ENCODE measurements at places on chromosomes 2 and 18.

GRCh38 chr2:145563741-145564615, 1044.1 kb upstream of the ZEB2 start:
- DNase-seq: peak; percentile 68

GRCh38 chr2:119247844-119248271, 24.2 kb downstream of the STEAP3 start:
- no peak for DNase-seq

DNA sequence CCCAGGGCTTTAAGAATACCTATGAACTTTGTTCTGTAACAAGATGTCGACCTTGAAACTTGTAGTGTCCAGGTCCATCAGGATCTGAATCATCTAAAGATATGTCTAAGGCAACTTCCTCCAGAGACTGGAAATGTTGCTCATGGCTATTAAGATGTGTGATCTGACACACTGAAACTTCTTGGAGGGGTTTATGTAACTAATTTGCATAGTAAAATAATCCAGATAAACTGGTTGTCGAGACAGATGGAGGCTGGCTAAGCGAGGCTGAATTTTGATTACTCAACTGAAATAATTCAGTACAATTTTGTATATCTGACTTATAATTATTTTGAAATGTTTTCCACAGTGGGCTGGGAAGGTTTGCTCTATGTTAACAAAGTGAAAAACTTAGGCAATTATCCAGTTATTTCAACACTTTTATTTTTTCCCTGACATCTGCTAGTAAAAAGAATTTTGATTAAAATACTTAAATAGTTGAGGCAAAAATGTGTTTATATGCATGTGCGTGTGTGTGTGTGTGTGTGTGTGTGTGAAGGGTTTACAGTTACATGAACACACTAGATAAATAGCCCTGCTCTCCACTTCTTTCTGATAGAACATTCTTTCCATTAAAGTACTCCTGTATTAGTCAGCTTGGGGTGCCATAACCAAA, 11.4 kb upstream of the MAP3K20 start:
- no peak for DNase-seq

- no peak for DNase-seq
These were observed 40.9 kb upstream of the STPG4 start for GRCh38 chr2:47196046-47196445.

DNA sequence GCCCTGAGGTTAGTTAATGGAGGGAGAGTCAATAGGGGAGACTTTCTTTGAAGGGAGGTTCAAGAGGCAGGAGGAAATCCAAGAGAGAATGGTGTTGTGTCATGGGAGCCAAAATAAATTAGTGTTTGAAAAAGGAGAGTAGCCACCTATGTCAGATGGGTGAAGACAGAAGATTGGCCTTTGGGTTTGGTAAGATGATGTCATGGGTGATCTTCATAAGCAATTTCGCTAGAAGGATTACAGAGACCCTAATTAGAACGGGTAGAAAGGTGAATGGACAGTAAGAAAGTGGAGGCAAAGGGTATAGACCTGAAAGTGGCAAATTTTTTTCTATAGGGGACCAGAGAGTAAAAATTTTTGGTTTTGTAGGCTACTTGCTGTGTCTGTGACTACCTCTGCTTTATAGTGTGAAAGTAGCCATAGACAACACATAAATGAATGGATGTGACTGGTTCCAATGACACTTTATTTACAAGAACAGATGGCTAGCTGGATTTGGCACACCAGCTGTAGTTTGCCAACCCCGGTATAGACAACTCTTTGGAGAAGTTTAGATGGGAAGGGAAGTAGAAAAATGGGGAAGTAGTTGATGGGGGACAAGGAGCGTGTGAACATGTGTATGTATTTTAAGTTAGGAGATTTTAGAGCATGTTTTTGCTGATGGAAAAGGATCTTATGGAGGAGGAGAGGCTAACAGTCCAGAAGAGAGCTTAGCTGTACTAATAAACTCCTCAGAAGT, 9.3 kb downstream of the STAMBP start:
- DNase-seq: no peak

DNA sequence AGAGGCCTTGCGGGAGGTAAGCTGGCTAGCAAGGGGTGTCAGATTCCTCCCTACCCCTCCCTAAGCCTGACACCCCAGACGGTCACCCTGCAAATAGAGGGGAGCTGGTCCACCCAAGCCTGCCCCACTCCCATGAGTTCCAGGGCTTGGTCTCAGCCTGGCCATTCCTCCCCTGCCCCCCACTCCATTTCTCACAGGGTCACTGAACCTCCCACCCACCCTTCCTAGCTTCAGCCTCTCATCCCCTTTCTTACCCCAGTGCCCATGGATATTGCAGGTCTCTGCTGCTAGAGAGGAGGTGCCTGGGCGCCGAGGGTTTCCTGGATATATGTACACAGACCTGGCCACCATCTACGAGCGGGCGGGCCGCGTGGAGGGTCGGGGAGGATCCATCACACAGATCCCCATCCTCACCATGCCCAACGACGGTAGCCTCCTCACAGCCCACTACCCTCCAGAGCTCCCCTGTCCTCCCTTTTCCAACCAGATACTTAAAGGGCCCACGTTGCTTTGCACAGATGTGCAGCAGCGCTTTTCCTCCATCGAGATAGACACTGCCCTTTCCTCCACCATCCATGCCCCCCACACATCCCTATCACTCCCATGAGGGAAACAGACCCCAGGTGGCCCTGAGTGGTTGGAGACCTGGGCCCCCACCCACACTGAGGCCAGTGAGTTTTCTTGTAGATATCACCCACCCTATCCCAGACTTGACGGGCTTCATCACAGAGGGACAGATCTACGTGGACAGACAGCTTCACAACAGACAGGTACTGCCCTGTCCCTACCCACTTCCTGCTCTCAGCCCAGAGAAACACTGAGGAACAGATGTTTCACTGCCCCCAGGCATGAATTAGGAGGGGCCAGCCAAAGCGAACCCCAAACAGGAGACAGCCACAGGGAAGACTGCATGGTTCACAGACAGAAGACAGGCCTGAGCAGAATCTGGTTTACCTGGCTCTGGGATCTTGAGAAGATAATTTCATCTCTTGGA, 15.2 kb upstream of the ANKRD53 start:
- DNase-seq: no peak

DNA sequence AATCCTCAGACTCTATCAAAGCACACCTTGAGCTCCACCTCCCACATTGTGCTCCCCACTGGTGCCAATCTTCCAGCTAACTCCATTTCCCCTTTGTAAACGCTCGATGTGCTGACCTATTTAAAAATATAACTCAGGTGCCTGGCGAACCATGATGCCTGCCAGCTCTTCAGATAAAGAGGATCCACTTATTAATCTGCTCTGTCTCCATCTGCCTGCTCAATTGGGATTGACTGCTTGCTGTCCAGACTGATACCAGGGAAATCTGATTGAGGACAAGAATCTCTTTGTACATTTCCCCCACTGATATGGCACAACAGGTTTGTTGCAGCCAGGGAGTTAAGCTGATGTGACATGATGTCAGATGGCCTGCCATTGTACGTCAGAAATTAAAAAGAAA, 2036.5 kb upstream of the CELF4 start:
- no peak for DNase-seq

- no peak for DNase-seq
These were observed 194.0 kb downstream of the VWC2L start for GRCh38 chr2:214604861-214605260.

DNA sequence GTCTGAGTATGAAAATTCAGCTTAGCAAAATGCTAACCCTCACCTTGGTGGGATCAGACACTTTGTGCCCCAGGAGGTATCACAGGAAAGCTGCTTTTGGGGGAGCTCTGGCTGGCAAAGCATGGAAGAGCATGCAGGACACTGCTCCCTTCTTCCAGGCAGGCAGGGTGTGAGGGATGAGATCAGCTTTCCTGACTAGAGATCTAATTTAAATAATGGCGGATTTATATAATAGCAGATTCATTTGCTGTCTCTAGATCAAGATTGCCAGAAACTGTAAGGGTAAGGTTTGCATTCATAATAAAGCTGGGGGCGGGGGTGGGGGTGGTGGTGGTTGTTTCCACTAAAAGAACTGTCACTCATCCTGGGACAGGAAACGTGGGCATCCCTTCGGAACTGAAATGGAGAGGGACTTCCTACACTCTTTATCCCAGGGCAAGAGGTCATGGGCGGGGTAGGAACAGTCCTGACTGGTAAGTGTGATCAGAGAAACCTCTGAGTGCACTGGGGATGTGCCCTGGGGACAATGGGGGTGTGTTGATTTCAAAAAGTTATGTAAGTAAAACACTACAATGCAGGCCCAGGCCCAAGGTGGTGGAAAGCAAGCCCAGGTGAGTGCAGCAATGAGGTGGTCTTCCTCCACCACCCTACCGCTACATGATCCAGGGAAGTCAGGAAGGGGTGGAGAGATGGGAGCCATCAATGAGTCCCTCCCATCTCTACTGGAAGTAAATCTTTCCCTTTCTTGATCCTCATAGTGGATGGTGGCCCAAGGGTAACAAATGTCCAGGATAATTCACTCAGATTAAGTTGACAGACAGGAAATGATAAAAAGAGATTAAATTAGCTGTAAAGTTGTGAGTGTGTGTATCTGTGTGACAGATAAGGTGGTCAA, 171.4 kb upstream of the SERPINE2 start:
- DNase-seq: no peak

DNA sequence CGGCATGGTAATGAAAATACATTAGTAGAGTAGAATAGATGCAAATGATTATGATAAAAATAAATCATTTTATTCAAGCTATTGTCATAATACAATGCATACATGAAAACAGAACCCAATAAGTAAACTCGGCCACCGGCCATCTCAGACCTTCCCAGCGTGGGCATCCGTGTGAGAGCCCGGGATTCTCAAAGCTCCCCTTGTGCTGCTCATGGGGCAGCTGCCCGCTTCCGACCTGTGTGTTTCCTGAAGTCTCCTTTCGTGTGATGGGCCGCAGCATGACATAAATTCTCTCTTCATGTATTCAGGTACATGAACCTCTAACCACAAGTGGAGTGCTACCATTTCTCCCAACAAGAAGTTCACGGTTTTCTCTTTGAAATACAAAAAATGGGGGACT, 13.5 kb upstream of the CNDP2 start:
- no peak for DNase-seq

GRCh38 chr2:68943581-68944568, 8.8 kb downstream of the GKN2 start:
- DNase-seq: no peak

GRCh38 chr18:378079-378478, 110.2 kb upstream of the THOC1 start:
- DNase-seq: no peak

DNA sequence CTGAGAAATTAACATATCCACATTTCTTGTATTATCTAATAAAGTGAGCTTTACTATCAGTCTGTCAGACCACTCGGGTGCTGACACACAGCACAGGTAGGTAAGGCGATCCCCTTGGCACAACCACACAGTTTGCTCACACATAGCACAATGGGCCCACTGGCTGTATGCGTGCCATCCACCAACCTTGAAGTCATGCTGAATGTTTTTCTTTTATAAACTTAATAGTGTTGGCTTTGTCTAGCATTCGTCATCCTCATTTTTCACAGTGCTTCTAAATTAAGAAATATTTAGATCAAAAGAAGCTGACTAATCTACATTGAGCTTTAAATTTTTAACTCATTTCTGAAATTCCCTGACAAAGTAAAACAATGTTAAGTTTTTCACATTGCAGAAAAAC, 50.0 kb upstream of the PAPOLG start:
- DNase-seq: no peak

DNA sequence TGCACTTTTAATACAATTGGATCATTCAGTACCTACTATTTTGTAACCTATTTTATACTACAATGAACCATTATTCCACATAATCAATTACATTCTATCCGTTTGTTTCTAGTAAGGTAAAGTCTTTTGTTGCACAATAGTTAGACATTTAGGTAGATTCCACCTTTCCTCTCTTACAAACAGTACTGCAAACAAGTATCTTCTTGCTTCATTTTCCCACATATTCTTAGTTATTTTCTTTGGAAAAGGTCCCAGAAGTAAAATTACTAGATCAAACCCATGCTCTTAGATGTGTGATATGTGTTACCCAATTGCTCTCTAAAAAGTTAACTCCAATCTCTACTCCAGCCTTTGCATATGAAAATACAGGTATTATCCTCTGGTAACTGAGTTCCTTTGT, 49.6 kb downstream of the SPIRE1 start:
- DNase-seq: no peak

GRCh38 chr2:39216346-39217191, 27.2 kb downstream of the CDKL4 start:
- DNase-seq: no peak

- DNase-seq: no peak
These were observed 45.6 kb downstream of the GPC1 start for GRCh38 chr2:240480834-240481623.

- DNase-seq: no peak
These were observed 85.4 kb downstream of the FMNL2 start for GRCh38 chr2:152420363-152420762.

DNA sequence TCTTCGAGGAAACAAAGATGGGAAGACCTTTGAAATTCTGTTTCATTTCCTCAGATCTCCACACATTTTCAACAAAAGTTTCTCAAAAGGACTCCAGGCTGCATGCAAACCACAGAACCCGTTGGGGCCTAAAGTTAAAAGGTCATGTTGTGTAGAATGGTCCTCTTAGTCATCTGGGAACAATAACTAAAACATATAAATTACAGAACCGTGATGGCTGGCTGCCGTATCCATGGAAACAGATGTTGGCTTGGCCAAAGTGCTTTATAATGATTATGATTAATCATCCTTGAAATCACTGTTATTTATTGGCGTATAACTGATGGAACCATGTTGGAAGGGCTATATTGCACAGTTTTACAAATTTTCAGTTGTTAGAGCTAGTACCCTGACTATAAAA, 182.8 kb upstream of the CRIM1 start:
- no peak for DNase-seq

DNA sequence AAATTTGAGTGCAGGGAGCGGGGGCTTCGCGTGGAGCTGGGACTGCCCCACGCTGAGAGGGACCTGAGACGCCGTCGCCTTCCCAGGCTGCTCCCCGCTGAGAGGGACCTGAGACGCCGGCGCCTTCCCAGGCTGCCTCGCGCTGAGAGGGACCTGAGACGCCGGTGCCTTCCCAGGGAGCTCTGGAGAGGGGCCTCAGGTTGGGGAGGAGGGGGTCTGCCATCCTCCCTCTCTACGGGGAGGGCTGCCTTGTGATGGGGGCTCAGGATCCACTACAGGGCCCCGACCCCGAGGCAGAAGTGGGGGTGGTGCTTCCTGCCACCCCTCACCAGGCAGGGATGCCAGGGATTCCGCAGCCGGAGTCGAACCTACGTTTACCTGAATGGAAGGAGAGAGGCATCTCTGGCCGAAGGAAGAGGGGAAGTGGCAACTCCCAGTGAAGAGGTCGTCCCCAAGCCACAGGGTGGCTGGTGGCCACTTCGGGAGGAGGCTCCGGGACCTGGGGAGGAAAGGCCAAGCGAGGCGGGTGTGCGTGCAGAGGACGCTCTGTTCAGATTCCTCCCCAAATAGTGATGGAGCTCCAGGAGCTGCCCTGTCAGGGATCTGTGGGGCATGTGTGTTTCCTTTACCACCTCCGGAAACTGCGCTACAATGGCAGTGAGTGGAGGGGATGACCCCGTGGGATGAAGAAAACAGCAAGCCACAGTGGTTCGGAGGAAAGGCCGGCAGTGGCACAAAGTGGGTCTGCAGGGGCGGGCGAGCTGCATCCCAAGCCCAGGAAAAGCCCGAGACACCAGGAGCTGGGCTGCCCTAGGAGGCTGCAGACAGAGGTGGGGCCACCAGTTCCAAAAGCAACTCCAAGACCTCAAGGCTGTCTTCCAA, 108.2 kb upstream of the CTDP1 start:
- no peak for DNase-seq

Data from kidney epithelial cell (primary cell).